ENCODE measurements at places on chromosomes 12 and 14.

- peak; percentile 88 for DNase-seq
Measured at GRCh38 chr14:55103005-55103640, 25.9 kb upstream of the LGALS3 start.

GRCh38 chr12:82523996-82524395, 162.7 kb upstream of the TMTC2 start:
- no peak for DNase-seq

DNA sequence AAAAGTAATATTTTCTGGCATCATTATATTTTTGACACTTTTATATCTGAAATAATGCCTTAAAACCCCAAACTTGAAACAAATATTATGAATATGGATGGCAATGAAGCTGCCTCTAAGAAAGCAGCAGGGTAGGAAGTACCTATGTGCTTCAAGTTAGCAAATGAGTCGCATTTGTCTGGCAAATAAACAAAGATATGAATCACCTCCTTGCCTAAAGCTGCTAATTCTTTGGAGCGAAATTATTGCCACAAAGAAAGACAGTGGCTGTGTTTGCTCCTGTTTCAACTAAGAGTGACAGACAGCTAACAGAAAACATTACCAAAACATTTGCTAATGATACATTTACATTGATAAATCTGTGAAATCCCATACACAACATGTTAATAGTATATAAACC, 854.9 kb downstream of the RPS29 start:
- DNase-seq: no peak

GRCh38 chr12:53324113-53324778, 2.8 kb upstream of the AAAS start:
- no peak for DNase-seq

DNA sequence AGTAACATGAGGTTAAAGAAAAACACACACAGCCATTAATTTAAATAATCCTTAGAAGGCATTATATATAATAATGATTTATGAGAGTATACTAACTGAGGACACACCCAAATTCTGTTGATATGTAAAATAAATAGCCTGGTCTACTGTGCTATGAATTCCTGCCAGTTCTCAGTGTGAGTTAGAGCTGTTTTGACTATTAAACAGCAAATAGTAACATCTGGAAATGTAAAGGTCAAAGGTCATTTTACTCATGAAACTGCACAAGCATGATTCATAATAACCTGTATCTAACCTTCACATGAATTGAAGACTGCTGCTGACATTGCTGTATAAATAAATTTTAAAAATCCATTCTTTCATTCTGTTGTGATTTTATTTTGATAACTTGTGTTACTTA, 966.7 kb downstream of the SLC6A15 start:
- no peak for DNase-seq
